Hepatocyte (in vitro differentiated cells): ENCODE measurements at places on chromosomes 11 and 22.

DNA sequence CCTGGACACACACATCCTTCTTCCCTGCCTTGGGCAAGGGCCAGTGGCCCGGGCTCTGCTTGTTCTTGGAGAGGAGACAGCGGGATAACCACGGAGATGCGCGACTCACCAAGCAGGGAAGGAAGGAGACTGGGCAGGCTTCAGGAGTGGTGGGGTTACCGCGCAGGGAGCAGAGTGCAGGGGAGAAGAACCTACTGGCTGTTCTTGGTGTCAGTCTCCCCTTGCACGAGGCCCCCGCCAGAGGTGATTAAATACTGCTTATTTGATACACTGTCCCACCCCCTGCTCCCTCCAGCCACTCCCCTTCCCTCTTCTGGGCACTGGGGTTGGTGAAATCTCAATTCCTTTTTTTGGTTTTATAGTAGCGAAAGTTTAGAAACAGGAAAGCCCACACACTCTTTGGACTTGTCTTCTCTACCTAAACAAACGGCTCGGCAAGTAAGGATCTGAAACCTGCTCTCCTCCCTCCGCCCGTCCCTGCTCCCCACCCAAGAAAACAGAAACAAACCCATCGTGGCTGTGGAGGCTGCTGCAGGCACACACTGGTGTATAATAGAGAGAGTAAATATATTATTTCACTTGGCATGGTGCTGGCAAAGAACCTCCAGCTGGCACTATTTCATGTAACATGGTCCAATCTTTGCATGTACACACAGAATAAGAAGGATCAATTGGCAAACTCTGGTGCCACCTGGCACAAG is 10.8 kb downstream of the LARGE2 start:
- no peaks in the 10 kb centered on the region for H3K36me3 ChIP-seq
- H3K4me3 ChIP-seq, result no peak overlapping the region
- peaks cover 4% of the 10 kb centered on the region for H3K4me1 ChIP-seq
- peak; percentile 9 for DNase-seq
- no peaks in the 10 kb centered on the region for H3K27me3 ChIP-seq
- no peak overlapping the region for H3K27ac ChIP-seq

GRCh38 chr11:12797996-12798395 is 123.8 kb downstream of the TEAD1 start:
- no peak overlapping the region for H3K4me3 ChIP-seq
- H3K27ac ChIP-seq, result no peak overlapping the region
- H3K4me1 ChIP-seq, result peaks cover 45% of the 10 kb centered on the region
- H3K36me3 ChIP-seq, result no peaks in the 10 kb centered on the region
- H3K27me3 ChIP-seq, result no peaks in the 10 kb centered on the region

GRCh38 chr11:1295591-1295990 is 13.8 kb downstream of the TOLLIP start:
- no peaks in the 10 kb centered on the region for H3K27me3 ChIP-seq
- H3K27ac ChIP-seq, result no peak overlapping the region
- H3K4me1 ChIP-seq, result peaks cover 23% of the 10 kb centered on the region

GRCh38 chr11:16606784-16607674 is 131.4 kb upstream of the C11orf58 start:
- H3K27ac ChIP-seq, result peak overlapping the region; percentile 93
- peak overlapping the region; percentile 92 for H3K4me3 ChIP-seq
- no peaks in the 10 kb centered on the region for H3K36me3 ChIP-seq
- peaks cover 18% of the 10 kb centered on the region for H3K4me1 ChIP-seq
- DNase-seq, result peak; percentile 71

GRCh38 chr22:36923131-36923788 is 9.8 kb downstream of the CSF2RB start:
- DNase-seq, result no peak
- no peaks in the 10 kb centered on the region for H3K27me3 ChIP-seq
- H3K4me1 ChIP-seq, result peaks cover 3% of the 10 kb centered on the region
- H3K36me3 ChIP-seq, result no peaks in the 10 kb centered on the region
- no peak overlapping the region for H3K4me3 ChIP-seq

DNA sequence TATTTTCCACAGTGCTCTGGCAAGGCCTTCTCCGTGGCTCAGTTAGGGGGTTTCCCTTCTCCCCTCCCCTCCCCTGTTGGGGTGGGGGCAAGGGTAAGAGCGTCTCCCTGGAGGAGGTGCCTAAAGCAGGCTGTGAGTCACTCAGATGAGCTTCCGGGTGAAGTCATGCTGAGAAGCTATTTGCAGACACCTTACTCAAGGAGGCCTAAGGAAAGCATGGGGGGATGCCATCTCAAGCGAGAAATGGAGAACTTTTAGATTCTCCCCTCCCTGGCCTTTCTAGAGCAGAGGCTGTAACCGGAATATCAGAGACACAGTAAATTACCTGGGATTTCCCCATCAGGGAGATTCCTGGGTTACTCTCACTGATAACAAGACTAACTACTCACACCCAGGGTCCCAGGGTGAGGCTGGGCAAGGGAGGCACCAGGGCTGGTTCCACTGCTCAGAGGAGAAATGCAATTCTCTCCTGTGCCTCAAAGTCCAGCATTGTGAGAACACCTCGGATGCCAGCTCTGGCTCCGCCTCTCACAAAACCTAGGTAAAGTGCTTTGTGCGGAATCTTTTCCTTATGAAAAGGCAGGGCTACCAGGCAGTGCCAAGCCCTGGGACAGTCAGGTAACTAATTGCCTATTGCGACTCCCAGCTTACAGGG is 123.6 kb downstream of the ABTB2 start:
- peaks cover 17% of the 10 kb centered on the region for H3K4me1 ChIP-seq
- no peaks in the 10 kb centered on the region for H3K36me3 ChIP-seq
- no peak overlapping the region for H3K4me3 ChIP-seq
- peak; percentile 78 for DNase-seq
- H3K27me3 ChIP-seq, result no peaks in the 10 kb centered on the region

- peak; percentile 70 for DNase-seq
- H3K27me3 ChIP-seq, result no peaks in the 10 kb centered on the region
- peak overlapping the region; percentile 97 for H3K27ac ChIP-seq
- no peaks in the 10 kb centered on the region for H3K36me3 ChIP-seq
These were observed 3.7 kb upstream of the MTFP1 start for GRCh38 chr22:30421695-30422480.
